Brain pericyte (primary cell): ENCODE measurements at places on chromosomes 3 and 15.

- DNase-seq = no peak
Measured at GRCh38 chr3:105752791-105753415, 115.9 kb downstream of the CBLB start.

DNA sequence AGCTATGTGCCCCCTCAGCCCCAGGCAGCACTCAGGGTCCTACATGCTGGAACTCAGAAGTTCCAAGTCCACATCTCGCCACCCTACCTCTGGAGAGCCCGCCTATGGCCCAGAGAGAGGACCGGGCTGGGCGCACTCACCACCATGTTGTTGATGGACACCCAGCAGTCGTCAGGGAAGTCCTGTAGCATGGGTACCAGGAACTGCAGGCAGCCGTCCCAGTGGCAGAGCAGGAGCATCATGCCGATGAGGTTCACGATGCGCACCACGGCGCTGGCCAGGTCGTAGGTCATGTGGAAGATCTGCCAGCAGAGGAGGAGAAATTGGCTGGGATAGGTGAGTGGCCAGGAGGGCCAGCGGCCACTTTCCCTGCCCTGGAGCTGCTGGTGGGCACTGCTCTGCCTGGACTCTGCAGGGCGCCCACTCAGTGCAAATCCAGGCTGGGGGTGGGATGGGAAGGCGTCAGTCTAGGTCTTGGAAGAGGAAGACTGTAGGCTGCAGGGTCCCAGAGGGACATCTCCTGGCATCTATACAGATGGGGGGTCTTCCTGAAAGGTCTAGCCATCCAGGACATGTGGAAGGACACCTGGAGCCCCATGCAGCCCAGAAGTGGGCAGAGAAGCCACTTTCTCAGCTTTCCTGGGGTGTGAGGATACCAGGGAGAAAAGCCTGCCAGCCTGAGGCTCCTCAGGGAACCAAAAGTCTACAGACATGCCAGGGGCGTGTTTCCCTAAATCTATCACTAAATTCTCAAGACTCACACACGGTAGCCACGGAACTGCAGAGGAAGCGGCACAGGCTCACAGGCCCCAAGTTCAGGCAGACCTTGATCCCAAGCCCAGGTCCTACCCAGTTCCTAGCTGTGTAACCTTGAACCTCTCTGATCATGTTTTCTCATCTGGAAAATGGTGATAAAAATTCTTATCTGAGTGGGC lies 36.5 kb downstream of the HCN4 start:
- no peak for DNase-seq

GRCh38 chr3:138935505-138935862 lies 11.5 kb downstream of the FOXL2 start:
- DNase-seq = no peak

DNA sequence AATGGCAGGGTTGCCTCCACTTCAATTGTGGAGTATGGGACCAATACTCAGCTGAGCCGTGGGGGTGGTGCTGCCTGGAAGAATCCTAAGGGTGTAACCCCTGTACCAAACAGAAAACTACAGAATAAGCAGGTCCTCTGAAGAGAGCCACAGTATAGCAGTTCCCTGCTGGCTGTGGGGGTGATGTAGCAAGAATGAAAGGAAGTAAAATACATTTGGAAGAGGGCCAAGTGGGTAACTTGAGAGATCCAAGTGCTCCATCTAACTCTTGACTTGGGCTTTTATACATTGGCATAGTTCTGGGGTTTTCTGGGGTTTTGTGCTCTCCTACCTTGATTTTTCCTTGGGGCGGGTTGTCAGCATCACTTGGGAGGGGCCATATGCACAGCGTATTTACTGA lies 341.4 kb downstream of the OTOL1 start:
- no peak for DNase-seq

DNA sequence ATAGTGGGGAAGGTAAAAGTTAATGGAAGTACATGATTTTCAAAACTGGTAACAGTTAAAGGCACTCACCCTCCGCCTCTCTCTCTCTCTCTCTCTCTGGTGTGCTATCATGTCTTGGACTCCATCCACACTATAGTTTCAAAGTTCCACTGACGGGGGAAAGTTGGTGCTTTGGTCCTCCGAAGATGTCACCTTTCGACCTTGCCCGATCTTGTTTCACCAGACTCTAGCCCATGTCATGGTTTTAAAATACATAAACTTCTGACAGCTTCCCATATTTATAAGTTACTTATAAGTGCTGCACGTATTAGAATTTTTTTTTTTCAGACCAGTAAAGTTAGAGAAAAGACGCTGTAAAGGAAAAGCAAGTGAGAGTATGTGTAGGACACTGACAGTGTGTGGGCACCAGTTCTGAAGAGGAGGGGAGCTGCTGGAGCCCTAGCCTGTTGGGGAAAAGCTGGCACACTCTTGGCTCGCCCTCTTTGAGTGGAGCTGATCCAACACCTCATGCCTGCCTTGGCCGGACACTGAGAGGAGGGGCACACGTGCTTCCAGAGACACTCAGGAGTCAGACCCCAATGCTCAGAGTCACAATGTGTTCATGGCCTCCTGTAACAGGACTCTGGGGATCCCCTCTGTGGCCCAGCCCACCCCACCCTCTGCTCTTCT lies 200.5 kb upstream of the TPM1 start:
- DNase-seq = no peak

GRCh38 chr15:62307551-62307950 lies 142.5 kb upstream of the C2CD4B start:
- DNase-seq = no peak

DNA sequence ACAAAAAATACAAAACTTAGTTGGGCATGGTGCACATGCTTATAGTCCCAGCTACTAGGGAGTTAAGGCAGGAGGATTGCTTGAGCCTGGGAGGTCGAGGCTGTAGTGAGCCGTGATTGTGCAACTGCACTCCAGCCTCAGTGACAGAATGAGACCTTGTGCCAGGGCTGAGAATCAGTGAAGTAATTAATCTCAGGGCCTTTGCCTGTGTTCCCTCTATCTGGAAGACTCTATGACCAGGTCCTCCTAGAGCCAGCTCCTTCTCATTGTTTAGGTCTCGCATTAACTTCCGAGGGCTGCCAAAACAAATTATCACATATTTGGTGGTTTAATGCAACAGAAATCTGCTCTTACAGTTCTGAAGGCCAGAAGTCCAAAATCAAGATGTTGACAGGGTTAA lies 41.4 kb upstream of the FLNB start:
- DNase-seq = no peak

DNA sequence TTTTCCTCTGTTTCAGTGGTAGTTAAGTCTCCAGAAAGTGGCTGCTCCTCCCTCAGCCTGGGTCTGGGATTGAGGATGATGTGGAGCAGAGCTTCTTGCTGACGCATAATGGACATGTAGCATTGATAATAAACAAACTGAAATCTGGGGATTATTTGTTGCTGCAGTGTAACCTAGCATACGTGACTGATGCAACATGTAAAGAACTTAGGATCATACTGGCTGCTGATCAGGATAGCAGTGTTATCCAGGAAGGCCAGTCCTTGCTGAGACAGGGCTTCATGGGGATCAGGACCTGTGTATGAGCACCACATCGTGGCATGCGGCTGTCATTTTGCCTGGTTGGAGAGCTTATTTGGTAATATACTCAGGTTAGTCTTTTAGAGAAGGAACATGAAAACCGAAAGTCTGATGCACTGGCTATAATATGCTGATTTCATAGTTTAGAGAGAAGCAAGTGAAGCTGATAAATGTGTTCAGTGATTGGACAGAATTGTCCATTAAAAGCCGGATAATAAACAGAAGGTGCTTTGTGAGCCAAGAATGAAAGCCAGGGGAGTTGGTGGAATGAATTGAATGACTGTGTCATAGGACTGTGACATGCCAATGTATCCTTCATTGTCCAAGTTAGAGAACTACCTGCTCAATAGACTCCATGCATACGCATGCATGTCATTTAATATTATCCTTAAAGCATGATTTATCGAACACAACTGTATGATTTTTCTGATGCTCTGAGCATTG lies 4.1 kb downstream of the MINAR1 start:
- no peak for DNase-seq

DNA sequence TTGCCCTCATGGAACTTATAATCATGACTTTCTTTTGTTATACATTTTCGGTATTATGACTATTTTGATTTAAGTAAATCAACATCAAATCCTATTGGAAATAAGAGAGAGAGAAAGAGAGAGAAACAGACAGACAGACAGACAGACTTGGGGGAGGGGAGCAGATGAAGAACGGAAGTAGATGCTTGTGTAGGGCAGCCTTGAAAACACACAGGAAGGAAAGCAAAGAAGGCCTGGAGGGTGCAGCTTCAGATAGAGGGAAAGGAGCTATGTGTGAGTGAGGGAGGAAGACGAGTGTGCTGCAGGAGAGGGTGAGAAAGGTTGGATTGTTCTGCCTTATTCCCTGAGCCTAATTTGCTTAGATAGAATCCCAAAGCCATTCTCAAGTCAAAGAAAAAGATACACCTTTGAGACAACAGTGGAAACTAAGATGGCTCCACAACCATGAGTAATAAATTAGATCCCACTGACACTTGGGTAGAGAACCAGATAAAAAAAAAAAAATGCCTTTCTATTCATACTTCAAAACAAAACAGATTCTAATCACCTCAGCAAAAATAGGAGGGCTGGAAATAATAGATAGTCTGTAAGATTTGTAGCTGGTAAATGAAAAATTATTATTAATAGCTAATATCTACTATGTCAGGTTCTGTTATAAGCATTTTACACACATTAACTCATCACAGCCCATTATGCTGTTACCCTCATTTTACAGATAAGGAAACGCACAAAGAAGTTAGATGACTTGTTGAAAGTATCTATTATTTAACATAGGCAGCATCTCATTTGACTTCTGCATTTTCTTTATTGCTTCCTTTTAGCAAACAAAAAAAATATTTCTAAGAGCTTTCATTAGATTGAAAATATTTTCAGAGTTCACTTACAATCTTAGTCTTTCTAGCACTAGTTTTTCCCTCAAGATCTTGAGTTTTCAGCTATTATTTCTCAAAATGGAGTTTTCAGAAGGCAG lies 214.1 kb downstream of the TNIK start:
- no peak for DNase-seq
